ENCODE measurements at places on chromosomes 3 and 15.

DNA sequence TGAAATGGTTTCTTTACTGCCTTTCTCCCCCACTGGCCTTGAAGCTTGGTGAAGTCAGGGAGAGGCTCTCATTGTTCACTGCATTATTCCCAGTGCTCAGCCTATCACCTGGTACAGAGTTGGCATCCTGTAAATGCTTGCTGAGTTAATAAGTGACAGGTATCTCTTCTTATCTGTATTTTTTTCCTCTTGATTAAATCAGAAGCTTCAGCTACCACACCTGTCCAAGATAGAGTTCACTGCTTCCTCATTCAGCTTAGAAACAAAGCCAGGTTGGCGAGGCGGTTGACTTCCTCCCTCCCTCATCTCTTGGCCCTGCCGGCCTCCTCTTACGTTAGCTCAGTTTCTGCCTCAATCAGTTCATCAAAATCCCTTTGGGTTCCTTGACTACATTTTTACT is 142.8 kb downstream of the LIPC start:
- no peak for DNase-seq

DNA sequence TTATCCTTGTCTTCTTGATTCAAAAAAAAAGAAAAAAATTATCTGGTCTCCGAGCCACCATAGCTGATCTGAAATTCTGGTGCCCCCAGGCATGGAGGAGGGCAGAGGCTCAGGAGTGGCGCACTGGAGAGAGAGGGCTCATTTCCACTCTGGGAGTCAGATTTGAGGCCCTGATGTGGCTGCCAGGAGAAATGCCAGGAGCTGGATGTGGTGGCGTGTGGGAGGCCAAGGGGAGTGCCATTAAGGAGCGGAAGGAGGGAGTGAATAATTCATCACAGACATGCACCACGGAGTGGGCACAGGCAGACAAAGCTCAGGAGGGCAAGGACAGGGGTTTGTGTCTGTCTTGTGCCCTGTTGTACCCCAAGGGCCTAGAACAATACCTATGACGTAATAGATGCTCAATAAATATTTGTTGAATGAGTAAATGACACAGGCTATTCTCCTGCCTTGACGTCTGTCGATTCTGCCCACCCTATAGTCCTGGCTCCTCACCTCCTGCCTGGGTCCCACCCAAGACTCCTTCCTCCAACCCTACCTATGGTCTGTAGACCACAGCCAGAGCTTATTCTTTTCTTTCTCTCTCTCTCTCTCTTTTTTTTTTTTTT is 12.0 kb upstream of the GRIP2 start:
- DNase-seq = no peak

- DNase-seq = peak; percentile 26
These were observed 129.8 kb downstream of the SATB1 start for GRCh38 chr3:18295171-18295920.

DNA sequence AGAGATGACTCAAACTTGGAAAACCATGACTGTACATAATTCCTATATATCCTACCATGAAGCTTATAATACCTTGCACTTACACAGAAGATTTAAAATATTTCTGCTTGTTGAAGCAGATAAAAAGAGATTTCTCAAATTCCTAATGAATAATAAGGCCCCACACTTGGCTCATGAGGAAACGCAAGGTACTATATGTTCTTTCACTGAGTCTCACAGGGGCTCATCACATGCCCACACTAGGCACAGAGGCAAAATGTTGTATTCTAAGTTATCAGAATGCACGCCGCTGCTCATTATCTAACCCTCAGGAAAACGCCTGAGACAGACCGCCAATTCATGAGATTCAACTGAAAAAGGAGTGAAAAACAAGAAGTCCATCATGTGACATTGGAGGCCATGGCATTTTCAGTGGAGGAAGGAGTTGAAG is 5.6 kb downstream of the MYO1E start:
- no peak for DNase-seq

DNA sequence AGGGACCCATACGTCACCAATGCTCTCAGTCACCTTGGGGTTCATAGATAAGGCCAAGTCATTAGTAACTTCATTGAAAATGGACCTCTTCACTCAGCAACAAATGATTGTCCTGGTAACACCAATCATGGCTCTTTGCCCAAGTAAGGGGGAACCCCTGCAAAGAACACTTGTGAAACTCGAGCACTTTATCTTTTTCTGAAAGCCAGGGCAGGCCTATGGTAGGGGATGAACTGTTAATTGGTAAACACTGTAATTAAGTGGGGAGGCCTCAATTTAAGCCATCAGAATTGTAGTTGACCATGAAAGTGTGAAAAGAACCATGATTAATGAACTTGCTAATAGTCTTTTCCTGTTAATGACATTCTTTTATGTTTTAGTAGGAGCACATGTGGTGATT is 73.3 kb downstream of the ABHD5 start:
- no peak for DNase-seq

GRCh38 chr15:49916998-49917397 is 202.0 kb downstream of the ATP8B4 start:
- no peak for DNase-seq

GRCh38 chr3:184796551-184796950 is 15.4 kb upstream of the VPS8 start:
- DNase-seq = no peak

DNA sequence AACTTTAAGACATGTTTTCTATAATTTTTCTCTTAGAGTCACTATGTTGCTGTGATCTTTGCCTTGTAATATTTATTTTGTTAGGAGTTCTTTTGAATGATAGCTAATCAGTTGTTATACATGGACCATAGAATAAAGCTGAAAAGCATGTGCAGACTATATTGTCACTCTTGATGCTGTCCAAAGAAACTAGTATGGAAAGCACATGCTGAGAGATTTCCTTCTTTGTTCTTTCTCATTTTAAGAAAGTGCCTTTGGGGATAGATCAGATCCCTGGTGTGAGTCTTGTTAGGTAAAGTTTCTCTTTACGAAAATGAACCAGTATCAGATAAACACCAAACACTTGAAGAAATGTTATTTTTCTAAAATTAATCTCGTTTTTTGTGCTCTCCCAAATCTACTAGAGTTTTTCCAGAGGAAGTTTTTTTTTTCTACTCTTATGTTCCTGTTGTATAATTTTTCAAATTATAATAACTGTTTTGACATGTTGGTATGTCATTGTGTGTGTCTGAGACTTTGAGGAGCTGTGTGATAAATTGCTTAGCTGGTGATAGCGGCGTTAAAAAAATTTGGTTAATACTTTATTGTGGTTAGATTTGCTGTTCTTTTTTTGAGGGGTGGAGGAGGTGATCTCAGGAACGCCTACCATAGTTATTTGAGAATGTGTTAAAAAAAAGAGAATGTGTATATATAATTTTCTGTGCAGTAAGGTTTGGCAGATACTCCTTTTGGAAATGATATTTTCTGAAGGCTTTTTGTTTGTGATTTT is 2.2 kb downstream of the PIAS1 start:
- DNase-seq = no peak

- DNase-seq = peak; percentile 5
These were observed 34.8 kb downstream of the CHRD start for GRCh38 chr3:184414418-184415202.

DNA sequence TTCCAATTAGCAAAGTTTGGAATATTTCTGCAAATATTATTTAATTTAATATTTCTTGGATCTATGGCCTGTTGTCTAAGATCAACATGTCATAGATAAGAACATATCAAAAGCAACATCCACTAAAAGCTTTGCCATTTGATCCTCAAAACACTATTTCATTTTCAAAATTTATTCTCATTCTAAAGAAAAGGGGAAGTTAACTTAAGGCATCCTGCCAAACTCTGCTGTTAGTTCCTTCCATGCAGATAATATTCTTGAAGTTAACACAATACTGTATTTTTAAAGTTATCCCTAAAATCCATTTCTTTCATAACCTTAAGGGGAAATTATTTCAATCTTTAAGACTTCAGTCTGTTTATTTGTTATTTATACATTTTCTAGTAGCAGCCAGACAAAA is 28.2 kb upstream of the GBE1 start:
- DNase-seq = no peak

GRCh38 chr3:67624078-67624477 is 30.3 kb downstream of the SUCLG2 start:
- no peak for DNase-seq

DNA sequence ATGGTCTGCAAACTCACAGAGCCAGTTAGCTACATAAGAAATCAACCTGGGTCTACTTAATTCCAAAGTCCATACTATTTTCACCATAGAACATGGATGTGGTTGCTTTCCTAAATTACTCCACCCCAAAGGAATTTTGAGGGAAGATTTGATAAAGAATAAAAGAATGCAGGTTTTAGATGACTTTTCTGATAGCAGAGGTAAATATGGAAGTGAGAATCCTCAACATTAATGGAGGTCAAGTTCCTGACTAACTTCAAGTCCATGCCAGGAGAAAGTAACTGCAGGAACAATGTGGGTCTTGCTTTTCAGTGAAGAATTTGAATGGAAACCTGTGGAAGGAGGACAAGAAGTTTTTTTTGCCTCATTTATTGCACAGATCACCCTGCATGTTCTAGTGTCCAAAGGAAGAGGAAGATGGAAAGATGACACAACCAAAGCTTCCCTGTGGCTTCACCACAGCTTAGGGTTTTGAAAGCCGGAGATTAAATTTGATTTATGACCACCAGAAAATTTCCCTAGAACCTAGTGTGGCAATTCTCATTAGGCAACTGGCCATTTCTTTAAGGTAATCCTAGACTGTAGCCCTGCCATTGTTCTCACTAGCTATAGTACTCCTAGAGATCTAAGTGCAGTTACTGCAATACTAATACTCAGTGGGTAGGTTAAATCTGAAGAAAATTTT is 429.7 kb downstream of the RAP2B start:
- no peak for DNase-seq

GRCh38 chr3:58175437-58176184 is 35.2 kb downstream of the DNASE1L3 start:
- no peak for DNase-seq

DNA sequence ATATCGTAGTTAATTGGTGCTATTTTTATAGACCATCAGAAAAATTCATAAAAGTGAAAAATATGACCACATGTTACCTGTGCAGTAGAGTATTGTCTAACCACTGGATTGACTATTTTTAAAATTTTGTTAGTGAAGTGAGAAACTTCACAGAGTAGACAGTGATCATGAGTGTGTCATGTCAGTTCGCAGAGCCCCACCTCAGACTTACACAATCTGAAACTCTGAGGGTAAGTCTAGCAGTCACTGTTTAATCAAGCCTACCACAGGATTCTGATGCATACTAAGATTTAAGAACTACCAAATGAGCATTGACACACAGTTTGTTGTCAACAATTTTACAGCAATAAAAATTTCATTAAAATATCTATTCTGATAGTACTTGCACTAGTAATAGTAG is 552.9 kb upstream of the SUCLG2 start:
- no peak for DNase-seq

GRCh38 chr3:172530566-172530965 is 7.3 kb upstream of the TNFSF10 start:
- no peak for DNase-seq

- DNase-seq = no peak
These were observed 318.9 kb upstream of the CHRM5 start for GRCh38 chr15:33649217-33649933.

DNA sequence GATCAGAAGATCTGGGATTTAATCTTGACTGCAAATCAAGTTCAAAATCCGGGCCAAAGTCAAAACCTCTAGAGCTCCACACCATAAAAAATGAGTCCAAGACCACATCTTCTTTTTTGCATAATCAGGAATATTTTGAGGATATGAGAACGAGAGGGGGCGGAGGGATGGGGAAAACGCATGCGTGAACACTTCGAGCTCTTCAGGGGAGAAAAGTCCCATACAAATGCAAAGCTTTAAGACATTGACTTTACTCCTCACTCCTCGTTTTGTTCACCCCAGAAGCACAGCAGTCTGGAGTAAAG is 68.2 kb downstream of the SUMF1 start:
- no peak for DNase-seq

- DNase-seq = no peak
These were observed 183.6 kb downstream of the AGBL1 start for GRCh38 chr15:86263230-86263629.

DNA sequence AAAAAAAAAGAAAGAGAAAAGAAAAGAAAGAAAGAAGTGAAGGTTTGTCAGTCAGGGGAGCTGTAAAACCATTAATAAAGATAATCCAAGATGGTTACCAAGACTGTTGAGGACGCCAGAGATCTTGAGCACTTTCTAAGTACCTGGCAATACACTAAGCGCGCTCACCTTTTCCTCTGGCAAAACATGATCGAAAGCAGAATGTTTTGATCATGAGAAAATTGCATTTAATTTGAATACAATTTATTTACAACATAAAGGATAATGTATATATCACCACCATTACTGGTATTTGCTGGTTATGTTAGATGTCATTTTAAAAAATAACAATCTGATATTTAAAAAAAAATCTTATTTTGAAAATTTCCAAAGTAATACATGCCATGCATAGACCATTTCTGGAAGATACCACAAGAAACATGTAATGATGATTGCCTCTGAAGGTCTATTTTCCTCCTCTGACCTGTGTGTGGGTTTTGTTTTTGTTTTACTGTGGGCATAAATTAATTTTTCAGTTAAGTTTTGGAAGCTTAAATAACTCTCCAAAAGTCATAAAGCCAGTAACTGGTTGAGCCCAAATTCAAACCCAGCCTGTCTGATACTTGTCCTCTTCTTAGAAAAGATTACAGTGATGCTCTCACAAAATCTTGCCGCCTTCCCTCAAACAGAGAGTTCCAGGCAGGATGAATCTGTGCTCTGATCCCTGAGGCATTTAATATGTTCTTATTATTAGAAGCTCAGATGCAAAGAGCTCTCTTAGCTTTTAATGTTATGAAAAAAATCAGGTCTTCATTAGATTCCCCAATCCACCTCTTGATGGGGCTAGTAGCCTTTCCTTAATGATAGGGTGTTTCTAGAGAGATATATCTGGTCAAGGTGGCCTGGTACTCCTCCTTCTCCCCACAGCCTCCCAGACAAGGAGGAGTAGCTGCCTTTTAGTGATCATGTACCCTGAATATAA is 2.0 kb downstream of the B2M start:
- DNase-seq = no peak

- no peak for DNase-seq
These were observed 24.9 kb downstream of the CX3CR1 start for GRCh38 chr3:39254806-39255449.

DNA sequence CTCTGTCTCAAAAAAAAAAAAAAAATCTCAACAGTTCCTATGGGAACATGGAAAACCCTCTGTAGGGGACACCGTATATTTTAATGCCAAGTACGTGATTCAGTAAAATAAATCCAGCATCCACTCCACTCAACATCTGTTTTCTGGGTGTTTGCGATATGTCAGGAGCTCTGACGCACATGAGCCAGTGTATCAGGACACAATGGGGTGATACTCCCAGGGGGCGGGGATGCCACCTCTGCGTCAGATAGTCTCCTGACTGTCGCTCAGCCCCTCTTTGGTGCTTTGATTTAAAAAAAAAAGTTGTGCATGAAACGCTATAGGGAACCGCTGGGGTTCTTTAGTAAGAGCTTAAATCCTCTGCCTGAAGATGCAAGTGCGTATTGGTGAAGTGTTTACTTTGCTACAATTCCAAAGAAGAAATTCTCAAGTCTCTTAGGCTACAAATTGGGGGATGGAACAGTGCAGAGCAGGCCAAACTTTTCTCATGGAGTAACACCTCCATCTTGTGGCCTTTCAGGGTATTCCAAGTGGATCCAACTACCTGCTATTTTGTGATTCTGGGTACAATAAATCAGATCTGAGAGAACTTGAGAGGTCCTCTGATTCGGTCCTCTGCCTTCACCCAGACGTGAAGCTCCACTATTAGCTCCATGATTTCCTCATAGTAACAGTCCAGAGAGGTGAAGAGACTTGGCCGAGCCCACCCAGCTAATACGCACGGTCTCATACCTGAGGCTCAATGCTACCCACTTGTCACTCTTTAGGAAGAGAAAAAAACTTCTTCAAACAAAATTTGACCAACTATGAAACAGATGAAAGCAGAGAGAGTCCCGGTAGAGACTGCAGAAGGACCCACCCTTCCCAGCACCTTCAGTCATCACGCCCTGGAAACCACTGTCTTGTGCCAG is 9.3 kb upstream of the NR2E3 start:
- peak; percentile 88 for DNase-seq
